ENCODE measurements at places on chromosomes 1 and 21. TPM values are rescaled to one million over a fixed set of nuclear protein-coding genes. Genes with fewer than 3 reads are reported as not detected.

DNA sequence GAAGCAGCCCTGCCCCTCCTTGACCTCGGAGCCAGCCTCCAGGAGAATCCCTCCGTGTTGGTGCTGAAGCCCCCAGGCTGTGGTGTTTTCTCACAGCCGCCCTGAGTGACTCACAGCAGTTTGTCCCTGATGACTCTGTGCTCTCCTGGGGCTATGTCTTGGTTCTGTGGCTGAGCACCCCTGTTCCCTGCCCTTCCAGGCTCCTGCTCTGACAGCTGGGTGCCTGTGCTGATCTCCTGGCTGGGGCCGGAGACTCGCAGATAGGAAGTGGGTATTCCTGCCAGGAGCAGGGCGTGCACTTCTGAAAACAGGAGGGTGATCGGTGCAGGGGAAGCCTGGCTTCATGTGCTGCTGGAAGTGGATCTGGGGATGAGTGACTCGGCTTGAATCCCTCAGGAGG, 34.5 kb downstream of the POFUT2 start:
- no peak for DNase-seq

DNA sequence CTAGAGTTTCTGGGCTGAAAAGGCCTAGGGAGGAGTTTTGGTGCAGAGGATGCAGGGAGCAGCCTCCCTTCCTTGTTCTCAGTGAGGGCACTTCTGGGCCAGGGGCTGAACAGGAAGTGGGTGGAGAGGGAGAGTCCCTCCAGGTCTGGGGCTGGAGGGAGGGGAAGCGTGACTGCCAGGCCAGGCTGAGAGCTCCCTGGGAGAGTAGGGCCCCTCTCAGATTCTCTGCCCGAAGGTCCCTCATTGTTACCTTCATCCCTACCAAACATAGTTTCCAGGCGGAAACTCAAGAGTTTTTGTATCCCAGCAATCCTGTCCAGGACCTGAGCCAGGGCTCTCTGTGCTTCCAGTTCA, 36.8 kb downstream of the CITED4 start:
- no peak for DNase-seq

GRCh38 chr1:29581256-29581655, 344.9 kb downstream of the PTPRU start:
- peak; percentile 9 for DNase-seq

DNA sequence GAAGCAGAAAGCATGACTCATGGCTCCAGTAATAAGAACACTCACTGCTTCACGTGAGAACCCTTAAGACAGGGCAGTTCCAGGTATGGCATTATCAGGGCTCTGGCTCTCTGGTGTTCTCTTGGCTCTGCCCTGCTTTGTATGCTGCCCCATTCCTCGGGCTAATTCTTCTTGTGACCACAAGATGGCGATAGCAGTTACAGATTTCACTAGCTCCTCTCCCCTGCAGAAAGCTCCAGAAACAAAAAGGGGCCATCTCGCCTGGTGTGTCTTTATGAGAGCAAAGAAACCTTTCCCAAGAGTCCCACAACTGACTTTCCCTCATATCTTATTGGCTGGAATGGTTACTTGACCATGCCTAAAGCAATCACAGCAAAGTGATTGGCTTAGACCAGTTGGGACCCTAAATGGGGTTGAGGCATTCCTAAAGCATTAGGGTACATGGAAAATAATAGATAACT, 60.1 kb downstream of the F3 start:
- DNase-seq, result peak; percentile 79

DNA sequence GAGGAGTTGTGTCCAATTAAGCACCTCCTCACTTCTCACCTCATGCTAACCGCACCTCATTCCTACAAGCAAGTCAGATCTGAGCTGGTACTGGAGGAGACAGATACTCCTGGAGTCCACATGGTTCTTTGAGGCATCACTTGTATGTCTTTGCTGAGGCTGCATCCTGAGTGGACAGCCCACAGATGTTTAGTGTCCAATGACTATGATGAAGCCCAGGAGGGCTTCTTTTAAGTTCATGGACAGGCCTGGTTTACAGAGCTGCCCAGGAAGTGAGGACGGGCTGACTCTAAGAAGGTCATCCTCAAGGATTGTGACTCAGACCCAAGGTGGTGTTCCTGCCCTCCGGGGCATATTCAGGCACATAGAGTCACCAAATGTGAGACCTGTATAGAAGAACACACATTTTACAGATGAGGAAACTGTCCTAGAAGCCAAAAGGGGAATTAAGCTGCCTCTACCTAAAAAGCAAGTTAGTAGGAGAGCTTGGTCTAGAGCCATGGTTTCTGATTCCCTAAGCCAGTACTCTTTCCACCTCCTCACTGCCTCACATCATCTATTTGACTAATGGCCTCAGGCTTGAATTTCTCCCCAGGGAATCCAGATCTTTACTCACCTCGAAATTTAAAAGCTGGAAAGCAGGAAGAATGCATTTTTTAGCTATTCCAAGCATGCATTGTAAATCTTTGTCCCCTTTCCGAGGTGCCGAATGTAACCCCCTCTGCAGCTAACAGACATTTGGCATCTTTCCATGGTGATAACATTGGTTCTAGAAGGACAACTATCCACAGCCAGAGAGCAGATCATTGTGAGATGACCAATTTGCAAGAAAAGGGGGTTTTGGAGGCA, 228.1 kb downstream of the OMA1 start:
- DNase-seq, result no peak

Gene KCNE1
- total RNA-seq, result 0.82 TPM

Gene S100A11
- total RNA-seq, result 36.0 TPM

Gene TMEM82
- not detected for total RNA-seq

Gene TEX38
- not detected for total RNA-seq

Measured in tongue (tissue), 3 donors.